ENCODE measurements at places on chromosomes 3 and 15.

DNA sequence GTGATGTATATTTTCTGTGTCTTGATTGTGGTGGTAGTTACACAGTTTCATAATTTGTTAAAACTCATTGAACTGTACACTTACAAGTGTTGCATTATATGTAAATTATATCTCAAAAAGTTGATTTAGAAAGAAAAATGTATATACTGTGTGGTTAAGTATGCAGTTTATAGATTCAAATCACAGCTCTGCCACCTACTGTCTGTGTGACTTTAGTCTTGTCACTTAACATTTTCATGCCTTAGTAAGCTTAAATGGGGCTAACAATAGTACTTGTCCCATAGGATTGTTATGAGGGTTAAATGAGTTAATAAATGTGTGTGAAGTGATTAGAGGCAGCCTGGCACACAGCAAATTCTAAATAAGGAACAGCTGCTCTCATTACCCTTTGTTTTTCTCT, 120.9 kb upstream of the P2RY1 start:
- no peak for DNase-seq

DNA sequence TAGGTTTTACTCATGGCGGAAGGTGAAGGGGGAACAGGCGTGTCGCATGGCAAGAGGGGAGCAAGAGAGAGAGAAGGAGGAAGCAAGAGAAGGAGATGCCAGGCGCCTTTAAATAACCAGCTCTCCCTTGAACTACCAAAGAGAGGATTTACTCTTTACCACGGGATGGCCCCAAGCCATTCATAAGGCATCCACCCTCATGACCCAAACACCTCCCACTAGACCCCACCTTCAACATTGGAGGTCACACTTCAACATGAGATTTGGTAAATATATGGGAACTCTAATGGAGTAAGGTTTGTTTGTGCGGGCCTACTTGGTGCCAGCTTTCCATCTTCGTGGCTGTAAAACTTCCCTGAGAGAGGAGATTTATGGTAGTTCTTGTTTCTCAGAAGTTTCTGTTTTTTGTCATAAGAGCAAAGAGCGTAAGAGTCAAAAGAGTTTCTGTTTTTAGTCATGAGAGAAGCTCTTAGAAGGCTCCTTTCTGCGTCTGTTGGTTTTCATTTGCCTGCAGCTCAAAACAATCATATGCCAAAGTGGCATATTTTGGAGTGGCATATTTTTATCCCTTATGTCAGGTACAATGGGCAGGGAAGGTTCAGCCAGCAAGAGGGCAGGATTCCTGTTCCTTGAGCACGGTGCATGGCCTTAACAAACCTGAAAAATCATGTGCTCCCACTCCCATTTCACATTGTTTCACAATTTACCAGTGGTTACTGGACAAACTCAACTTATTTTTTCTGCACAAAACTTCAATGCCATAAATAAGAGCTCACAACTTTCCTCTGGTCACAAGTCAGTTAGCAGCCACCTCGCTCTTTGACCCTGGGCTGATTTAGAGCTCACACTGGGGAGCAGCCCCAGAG, 12.5 kb downstream of the PML start:
- DNase-seq, result no peak

DNA sequence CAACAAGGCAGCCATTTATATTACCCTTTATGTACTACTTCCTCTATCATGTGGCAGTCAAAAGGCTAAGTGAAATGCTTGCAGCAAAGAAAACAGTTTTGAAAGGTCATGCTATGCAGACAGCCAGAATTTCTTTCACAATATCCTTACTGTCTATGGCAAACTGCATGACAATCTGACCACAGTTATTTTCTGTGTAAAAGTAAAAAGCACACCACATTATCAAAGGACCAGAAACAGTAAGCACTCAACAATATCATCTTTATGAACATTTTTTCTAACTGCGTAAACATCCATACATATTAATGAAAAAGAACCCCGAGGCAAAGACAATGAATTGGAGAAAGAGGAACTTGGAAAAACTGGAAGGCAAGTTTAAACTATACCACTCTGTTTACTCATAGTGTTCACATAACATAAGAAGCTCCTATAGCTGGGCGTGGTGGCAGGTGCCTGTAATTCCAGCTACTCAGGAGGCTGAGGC, 47.9 kb downstream of the PIK3CB start:
- no peak for DNase-seq

DNA sequence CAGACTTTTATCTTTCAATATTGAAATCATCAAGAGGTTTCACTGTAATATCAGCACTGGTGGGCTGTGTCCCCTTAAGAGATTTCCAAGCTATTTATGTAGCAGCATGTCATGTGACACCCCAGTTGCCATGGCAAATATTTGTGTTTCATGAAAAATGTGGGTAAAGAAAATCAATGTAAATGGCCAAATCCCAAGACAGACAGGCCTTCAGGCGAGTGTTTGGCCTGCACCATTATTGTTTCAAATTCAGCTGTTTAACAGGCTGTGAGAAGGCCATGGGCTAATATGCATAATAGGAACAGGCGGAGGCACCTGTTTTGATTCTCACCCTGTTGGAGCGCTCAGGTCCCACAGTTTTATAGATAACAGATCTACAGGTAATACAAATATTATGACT, 104.2 kb downstream of the IQCH start:
- no peak for DNase-seq

GRCh38 chr3:140128217-140128616, 193.2 kb downstream of the CLSTN2 start:
- no peak for DNase-seq

DNA sequence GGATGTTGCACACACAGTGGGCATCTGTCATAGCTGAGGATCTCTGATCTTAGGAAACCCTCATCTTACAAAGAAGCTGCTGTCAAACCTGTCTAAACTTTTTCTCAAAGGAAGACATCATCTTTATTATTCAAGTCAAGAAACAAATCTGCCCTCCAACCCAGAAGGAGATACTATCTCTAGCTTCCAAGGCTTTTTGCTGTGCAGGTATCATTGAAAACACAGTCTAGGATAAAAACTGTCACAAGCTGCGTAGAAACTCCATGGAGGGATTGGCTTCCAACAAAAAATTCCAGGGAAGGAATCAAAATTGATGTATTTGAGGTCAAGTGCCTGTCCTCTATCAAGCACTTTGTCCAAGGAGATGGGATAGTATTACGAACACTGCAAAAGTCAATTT, 89.1 kb downstream of the GOLIM4 start:
- DNase-seq, result no peak

- DNase-seq, result no peak
Measured at GRCh38 chr3:116963802-116964201, 254.2 kb downstream of the TUSC7 start.

DNA sequence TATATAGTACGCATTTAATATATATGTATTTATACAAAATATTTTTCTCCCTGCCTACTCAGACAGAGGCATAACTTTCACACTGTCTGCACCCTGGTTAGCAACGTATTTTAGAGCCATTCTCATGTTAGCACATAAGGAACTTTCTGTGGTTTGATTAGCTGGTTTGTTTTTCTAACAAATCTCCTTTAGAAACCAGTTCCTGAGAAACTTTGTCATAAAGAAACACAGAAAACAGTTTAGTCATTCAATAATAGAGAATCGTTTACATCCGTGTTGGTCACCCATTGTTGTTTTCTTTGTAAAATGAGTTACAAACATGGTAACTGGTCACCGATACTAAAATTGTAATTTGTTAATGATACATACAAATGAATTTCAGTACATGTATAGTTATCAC, 5.9 kb upstream of the NGRN start:
- DNase-seq, result no peak

DNA sequence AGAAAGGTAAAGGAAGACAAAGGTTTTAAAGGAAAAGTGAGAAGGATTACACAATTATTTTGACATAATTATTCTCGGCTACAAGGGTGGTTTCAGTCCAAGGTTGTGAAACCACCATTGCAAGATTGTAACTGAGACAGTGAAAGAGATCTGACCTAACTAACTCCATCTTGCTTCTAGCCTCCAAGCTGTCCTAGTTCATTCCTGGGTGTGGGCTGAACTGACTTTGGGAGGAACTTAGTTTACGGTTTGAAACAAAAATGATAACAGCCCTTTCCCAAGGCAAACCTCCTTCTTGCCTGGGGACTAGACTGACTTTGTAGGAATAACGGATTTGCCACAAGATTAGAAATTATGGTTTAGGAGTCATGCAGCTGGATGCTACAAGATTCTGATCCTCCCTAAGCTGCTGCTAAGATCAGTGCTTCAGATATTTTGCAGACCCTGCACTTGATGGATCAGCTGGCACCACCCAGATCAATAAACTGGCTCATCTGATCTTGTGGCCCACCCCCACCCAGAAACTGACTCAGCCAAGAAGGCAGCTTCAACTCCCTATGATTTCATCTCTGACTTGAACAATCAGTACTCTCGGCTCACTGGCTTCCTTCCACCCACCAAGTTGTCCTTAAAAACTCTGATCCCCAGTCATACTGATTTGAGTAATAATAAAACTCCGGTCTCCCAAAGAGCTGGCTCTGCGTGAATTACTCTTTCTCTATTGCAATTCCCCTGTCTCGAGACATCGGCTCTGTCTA, 57.7 kb upstream of the AADACL2 start:
- DNase-seq, result no peak

DNA sequence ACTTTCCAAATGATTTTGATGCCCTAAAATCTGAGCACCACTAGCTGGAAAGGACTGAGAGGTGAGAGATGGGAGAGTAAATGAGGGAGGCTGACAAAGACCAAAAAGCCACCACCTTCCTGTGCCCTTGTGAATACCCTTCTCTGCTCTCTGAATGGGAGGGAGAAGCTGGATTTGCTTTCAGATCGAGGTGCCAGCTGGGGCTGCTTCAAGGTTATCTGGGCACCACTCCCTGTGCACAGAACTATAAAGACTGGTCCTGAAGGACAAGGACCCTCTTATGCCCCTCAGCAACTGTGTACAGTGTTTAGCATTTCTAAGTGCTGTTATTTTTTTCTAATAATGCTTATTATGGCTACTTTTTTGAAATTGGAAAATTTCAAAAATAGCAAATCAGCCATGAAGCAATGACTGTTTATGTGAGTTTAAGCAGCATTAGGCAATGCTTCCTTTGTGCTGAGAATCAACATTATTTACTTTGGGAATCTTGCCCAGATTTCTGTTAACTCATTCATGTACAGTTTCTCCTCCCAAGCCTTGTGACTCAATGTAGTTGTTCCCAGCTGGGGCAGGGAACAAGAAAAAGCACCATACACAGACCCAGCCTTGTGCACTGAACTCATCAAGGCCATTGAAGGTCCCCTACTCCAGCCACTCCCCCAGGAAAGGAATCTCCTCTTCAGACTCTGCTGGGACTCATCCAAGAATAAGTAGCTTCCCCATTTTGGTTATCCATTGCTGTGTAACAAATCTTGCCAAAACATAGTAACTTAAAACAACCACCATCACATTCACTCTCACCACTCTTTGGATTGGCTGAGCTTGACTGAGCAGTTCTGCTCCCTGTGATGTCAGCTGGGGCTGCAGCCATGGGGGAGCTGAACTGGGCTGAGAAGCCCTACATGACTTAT, 37.3 kb upstream of the CDV3 start:
- DNase-seq, result no peak

- DNase-seq, result no peak
Measured at GRCh38 chr3:115632026-115632425, 8.7 kb downstream of the GAP43 start.

DNA sequence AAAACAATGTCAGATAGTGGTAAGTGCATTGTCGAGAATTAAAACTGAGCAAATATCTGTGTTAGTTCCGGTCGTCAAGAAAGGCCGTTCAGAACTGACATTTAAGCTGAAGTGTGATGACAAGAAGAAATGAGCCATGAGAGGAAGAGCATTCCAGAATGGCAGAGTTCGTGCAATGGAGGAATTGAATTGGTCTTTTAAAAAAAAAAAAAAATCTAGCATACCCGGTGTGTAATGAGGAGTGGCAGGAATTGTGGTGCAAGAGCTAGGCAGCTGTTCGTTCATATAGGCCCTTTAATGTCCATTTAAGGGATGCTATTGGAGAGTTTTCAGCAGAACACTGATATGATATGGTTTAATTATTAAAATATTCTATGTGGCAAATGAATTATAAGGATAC, 2.6 kb upstream of the GBE1 start:
- DNase-seq, result no peak

- DNase-seq, result no peak
Measured at GRCh38 chr3:57810048-57810447, 53.9 kb downstream of the SLMAP start.

GRCh38 chr3:196215493-196216020, 777 bp upstream of the SLC51A start:
- DNase-seq, result no peak

GRCh38 chr3:160804762-160805161, 48.7 kb downstream of the PPM1L start:
- DNase-seq, result no peak

DNA sequence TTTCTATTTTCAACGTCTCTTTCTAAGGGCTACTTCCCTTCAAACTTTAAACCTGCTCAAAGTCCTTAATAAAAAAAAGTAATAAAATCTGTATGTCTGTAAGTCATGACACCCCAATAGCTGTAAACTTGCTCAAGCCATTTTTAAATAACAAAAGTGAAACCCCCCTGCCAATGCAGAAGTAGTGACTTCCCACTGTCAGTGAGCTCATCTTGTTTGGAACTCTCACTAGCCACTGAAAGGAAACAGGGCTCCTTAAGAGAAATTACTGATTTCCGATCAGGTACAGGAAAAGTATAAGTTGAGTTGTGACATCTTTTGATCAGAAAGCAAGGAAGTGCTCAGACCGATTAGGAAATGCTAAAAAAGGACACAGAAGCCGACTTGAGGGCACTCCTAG, 27.6 kb upstream of the GPR171 start:
- DNase-seq, result no peak

DNA sequence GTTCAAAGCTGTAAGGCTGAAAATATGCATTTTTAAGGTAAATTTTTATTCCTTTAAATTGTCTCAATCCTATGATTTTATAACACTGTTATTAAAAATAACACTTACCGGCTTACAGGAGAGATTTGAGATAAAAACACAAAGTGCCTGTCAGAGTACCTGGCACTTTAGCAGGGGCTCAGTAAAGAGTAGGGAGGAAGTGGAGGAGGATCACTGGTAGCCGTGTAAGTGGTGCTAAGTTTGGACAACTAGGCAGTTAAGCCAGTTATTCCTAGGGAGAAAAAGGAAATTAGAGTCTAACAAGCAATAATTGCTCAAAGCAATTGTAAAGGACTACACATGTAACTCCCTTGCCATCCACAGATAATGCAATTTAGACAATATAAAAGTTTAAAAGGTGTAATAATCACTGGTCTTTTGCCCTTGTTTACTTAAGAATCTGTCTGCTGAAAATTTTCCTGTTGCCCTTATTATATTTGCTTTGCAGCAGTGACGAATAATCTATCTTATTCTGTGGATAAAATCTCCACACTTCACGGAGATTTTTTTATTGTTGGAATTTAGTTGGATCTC, 204.8 kb downstream of the CDIN1 start:
- no peak for DNase-seq

- no peak for DNase-seq
Measured at GRCh38 chr15:79978260-79978654, 7.3 kb upstream of the BCL2A1 start.

GRCh38 chr3:183539811-183540210, 15.7 kb downstream of the KLHL6 start:
- DNase-seq, result no peak

GRCh38 chr3:39104961-39105686, 2.3 kb downstream of the GORASP1 start:
- DNase-seq, result no peak

GRCh38 chr3:49383387-49383786, 25.2 kb upstream of the GPX1 start:
- no peak for DNase-seq

- no peak for DNase-seq
Measured at GRCh38 chr15:84949043-84949442, 32.6 kb upstream of the PDE8A start.

- no peak for DNase-seq
Measured at GRCh38 chr3:46960081-46960701, 16.4 kb downstream of the CCDC12 start.

GRCh38 chr15:78620527-78621421, at the start of gene CHRNA3:
Gene CHRNA3, minus strand, starts transcription at chr15:78620996. Its CDS starts 202 bp downstream, at chr15:78620794.
- DNase-seq, result no peak

Data from stimulated activated CD4-positive, alpha-beta T cell treated with anti-CD3 and anti-CD28 coated beads, Interleukin-1b, Interleukin-23, amount 100 ng/mL, for 1 hour (primary cell).